ENCODE measurements at places on chromosomes 16 and 17.

DNA sequence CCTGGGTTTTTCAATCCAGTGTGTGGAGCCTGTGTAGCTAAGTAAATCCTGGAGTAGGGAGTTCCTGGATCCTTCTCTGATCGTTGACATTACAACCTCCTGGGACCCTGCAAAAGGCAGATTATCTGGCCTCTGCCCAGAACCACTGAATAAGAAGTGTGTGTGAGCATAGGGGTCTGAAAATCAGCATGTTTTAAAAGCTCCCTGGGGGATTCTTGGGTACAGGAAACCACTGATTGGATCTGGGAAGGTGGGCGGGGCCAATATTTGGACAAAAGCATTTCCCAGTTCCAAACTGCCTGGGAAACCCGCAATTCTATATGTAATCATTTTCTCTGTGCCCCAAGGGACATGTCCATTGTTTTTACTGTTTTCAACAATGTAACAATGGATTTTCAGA lies 27.2 kb upstream of the BEAN1 start:
- no peak for DNase-seq

- no peak for DNase-seq
Measured at GRCh38 chr17:21368545-21369246, 7.5 kb upstream of the KCNJ12 start.

- DNase-seq, result no peak
Measured at GRCh38 chr17:64507413-64507782, 621 bp downstream of the CEP95 start.

- DNase-seq, result no peak
Measured at GRCh38 chr16:586645-587590, 2.9 kb upstream of the RAB40C start.

DNA sequence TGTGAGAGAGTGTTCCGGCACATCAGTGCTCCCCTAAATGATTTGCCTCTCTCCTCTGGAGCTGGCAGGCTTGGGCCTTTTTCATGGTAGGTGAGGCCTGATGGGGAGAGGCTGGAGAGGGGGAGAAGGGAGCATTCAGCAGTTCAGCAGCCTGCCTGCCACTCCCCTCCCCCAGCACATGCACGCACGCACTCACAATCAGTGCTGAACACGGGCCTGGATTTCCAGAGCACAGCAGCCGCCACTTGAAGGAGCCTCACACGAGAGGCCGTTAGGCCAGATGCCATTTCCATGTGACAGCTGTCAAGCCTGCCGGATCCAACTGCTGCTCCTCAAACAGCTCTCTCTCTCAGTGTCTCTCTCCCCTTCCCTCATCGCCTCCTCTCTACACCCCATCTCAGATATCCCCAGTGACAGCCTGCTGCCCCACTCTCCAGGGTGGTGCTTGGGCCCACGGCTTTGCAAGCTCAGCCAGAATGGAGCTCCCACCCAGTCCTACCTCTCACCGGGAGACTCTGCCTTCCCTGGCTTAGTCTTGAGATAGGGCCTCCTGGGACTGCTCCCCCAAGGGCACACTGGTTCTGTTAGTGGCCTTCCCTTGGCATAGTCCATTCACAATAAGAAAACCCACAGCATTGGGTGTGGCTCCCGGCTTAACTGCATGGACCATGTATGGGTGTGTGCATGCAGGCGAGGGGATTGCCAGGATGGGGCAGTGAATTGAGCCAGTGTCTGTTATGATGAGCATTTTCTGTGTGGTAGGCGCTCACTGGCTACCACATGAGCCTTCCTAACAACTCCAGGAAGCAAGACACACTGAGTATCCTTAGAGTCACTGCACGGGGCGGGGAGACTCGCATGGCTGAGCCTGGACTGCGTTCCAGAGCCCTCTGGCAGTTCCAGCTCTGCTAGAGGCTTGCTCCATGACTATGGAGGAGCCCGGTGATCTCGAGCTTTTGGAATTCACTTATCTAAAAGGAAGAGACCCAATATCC lies 226.2 kb downstream of the CCDC182 start:
- DNase-seq, result no peak

DNA sequence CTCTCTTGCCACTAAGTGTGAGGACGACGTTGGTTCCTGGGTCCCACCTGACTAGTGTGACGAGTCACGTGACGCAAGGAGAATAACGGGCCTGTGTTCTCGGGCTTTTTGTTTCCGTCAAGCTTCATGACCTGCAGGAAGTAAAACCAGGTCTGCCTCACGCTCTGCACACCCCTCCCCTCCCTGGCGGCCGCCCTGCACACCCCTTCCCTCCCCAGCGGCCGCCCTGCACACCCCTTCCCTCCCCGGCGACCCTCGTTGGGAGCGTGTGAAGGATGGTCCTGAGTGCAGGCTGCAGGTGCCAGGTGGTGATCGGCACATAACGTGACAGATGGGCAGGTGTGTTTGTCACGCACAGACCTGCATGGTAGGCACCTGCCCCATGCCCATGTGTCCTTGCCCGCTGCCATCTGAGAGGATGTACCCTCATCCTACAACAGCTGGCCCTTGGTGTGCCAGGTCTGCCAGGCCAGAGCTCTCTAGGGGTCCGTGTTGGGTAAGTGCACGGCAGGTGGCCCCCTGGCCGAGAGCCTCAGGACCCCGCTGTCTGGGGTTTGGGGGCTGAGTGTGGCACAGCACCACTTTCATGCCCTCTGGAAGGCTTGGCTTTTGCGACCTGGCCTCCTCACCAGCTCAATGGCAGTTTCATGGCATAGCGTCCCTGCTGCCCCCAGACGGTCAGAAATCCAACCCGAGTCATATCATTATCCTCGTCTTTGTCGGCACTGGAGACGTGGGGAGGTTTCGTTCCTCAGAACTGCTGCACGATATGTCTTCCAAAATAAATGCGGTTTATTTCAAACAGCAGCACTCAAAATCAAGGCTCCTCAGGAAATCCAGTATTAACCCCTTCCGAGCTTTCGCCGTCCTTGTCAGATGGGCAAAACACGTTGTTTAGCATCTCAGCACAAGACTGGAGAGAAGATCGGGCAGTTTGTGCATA lies 191.8 kb upstream of the CHMP6 start:
- no peak for DNase-seq

GRCh38 chr17:36602030-36602748 lies 806 bp downstream of the MRM1 start:
- peak; percentile 40 for DNase-seq

DNA sequence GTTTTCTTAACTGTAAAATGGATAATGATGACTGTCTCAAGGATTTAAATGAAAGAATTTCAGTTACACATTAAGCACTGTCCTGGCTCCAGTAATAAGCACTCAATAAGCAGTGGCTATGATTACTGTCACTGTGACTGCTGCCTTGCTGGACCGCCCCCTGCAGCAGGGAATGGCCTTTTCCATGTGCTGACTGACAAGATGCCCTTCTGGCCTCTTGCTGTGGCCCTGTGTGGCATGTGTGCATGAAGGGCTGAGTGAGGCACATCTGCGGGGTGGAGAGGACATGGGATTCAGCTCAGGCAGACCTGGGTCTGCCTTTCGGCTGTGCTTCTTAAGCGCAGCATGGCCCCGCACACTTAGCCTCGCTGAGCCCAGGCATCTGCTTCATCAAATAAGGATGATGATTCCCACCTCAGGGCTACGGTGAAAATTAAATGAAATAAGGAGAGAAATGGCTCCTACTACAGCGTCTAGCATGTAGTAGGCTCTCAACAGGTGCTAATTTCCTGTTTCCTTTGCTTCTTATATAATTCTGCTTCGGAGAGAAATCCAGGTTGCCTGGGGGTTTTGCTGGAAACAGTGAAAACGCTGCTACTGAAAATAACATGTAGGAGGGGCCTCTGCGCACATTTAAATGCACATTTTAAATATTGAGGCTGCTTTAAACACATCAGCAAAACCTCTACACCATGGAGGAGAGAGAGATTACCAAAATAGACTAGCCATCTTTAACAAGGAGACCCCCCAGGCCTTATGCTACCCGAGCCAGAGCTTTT lies 183.9 kb downstream of the PARN start:
- no peak for DNase-seq

GRCh38 chr16:4288148-4288921 lies 15.5 kb upstream of the TFAP4 start:
- peak; percentile 84 for DNase-seq

DNA sequence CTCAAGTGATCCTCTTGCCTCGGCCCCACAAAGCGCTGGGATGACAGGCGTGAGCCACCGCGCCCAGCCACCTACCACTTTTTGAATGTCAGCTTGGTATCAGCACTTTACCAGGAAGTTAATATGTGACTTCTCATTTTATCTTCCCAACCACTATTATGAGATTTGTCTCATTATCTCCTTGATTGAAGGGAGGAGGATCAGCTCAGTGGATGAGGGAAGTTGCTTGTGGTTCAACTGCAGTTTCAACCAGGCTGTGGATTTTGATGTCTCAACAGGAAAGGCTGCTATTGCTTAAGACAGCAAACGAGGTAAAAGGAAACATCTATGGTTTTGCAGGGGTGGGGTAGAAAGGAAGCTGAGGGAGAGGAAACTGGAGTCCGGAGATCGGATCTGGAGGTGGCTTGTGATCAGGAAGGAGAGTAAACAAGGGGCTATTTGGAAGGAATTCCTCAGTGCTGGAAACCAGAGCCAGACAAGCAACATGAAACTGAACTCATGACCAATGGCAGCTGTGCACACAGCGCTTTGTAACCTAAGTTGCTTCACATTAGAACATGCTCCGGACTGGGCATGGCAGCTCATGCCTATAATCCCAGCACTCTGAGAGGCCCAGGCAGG lies 180.5 kb downstream of the VPS53 start:
- no peak for DNase-seq

- DNase-seq, result no peak
Measured at GRCh38 chr16:24844101-24845030, 1.4 kb upstream of the SLC5A11 start.

DNA sequence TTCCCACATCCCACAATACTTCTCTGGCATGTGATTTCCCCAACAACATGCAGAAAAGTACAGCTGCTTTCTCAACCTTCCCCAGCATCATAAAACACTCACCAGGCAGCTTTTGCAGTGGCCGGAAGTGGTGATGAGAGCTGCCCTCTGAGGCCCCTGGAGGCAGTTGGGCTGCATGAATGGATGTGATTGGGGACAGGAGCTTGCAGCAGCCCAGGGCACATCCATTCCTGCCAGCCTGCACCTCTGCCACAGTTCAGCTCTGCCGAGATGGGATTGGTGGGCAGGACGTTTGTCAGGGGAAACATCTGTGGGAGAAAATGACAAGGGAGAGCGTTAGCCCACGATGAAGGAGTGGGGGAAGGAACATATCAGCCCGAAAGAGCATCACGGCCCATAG lies 19.8 kb downstream of the NUBP1 start:
- no peak for DNase-seq

- no peak for DNase-seq
Measured at GRCh38 chr17:38872027-38872511, 2.2 kb downstream of the LASP1 start.

GRCh38 chr16:16052916-16053315 lies 103.5 kb downstream of the ABCC1 start:
- no peak for DNase-seq

- no peak for DNase-seq
Measured at GRCh38 chr17:36842231-36842819, 95.0 kb upstream of the LHX1 start.

GRCh38 chr16:27193300-27193990 lies 9.9 kb upstream of the KDM8 start:
- no peak for DNase-seq

DNA sequence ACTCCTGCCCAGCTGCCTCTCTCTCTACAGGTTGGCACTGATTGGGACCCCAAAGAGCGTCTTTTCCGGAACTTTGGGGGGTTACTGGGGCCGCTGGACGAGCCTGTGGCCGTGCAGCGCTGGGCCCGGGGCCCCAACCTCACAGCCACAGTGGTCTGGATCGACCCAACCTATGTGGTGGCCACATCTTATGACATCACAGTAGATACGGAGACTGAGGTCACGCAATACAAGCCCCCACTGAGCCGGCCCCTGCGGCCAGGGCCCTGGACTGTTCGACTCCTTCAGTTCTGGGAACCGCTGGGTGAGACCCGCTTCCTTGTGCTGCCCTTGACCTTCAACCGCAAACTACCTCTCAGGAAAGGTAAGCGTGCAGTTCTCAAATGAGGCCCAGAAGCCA lies 12.3 kb downstream of the XYLT2 start:
- DNase-seq, result no peak

DNA sequence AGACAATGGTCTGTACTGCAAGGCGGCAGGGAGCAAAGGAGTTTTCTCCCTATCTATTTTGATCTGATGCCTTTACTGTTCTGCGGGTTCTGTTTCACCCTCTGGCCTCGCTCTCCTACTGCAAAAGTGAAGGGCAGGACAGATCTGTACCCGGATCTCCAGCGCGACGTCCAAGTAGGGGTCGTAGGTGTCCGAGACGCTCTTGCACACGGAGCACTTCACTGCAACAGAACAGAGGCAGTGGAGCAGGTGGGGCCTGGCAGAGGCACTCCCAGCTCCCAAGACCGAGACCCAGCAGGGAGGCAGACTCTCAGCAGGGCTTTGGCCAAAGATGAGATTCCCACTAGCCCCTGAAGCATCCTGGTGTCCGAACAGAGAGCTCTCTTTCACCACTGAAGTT lies 19.8 kb downstream of the USP36 start:
- DNase-seq, result no peak

GRCh38 chr16:51035711-51036110 lies 115.4 kb downstream of the SALL1 start:
- DNase-seq, result no peak

GRCh38 chr16:57266531-57267260 lies 17.8 kb downstream of the PLLP start:
- DNase-seq, result no peak

DNA sequence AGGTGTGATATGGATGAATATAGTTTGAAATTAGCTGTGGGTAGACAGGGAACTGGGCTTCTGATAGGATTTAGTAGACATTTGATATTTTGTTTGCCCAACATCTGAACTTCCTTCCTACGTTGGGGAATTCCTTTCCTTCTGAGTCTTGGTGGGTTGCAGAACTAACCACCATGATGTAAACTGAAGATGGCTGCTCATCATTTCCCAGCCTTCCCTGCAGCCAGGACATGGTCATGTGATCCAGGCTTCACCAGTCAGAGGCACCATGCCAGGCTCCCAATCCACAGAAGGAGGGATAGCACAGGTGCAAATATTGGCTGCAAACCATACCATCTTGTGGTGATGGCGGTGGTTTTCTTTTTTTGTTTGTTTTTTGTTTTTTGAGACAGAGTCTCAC lies 57.4 kb downstream of the EMP2 start:
- no peak for DNase-seq

- DNase-seq, result no peak
Measured at GRCh38 chr16:17475104-17475503, 4.3 kb upstream of the XYLT1 start.
